ENCODE measurements at places on chromosomes 12 and 14.

GRCh38 chr12:75603475-75603874, 92.1 kb upstream of the KRR1 start:
- DNase-seq: no peak

GRCh38 chr12:115857160-115857920, 420.2 kb downstream of the MED13L start:
- DNase-seq: no peak

- no peak for DNase-seq
Observed at GRCh38 chr12:131673888-131674257, 37.0 kb upstream of the SFSWAP start.

DNA sequence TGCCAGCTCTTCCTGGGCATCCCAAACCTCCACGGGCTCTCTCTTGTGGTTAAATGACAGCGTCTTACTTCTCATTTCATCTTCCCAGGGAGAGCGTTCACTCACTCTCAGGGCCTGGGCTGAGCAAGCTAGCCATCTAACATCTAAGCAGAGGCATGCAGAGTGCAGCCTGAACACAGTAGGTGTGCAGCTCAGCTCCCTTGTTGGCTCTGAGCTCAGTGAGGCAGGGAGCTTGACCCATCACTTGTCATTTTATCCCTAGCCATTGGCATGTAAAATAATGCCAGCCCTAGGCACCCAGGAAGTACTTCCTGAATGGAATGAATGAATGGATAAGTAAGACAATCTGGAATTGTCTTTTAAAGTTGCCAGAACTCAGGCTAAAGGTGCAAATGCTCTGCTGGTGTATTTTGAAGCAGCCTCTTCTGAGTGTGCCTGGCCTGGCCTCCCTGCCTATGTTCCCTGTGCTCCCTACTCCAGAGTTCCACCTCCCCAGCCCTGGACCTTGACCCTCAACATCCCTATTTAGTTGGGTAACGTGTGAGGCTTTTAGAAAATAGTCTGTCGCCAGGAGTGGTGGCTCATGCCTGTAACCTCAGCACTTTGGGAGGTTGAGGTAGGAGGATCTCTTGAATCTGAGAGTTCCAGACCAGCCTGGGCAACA, 9.5 kb upstream of the MEG3 start:
- DNase-seq: no peak

DNA sequence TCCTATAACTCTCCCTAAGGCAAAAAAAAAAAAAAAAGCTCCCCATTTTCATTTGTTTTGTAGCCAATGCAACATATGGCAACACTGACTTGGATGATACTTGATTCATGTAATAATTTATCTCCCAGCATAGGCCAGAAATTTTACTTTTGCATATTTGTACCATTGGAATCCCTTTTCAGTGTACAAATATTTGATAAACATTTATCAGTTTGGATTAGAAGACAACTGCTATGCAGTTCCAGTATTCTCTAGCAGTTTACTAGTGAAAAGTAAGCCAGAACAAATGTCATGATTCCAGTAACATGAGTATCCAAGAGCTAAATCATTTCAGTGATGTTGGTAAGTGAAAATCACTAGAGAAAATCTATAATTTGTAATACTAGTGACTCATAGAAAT, 392.3 kb downstream of the CCER1 start:
- no peak for DNase-seq

DNA sequence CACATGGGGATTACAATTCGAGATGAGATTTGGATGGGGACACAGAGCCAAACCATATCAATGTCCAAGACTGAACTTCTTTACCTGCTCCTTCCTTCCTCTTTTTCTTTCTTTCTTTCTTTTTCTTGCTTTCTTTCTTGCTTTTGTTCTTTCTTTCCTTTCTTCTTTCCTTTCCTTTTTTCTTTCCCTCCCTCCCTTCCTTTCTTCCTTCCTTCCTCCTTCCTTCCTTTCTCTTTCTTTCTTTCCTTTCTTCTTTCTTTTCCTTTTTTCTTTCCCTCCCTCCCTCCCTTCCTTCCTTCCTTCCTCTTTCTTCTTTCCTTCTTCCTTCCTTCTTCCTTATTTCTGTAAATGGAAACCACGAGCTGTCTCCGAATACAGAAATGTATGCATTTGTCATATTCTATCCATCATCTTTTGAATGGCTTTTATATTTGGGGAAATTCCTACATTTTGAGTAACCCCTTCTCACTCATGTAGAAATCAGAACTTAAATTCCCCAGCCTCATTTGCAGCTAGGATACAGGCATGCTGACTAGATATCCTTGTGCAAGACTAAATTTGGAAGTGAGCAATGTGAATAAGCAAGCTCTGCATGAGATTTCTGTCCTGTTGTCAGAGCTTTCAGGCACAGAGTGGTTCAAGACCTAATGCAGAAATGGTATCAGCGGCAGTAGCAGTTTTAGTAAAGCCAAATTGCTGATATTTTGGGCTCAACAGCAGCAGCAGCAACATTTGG, 11.5 kb downstream of the GPR33 start:
- no peak for DNase-seq

- DNase-seq: no peak
Observed at GRCh38 chr12:1533205-1533601, 61.2 kb downstream of the FBXL14 start.

DNA sequence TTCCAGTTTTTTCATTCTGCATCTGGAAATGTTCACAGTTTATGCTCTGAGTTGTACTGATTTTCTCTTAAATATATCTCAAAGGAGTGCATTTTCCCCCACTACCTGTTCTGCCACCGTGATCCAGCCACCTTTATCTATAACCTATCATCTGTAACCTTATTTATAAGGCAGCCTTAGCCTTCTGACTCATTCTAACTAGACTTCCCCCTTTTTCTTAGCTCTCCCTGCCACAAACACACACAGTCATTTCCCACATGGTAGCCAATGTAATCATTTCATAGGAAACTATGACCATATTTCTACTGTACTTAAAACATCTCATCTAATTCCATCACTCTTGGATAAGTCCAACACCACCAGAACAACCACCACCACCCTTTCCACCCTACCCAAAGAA, 10.8 kb upstream of the GYS2 start:
- no peak for DNase-seq

DNA sequence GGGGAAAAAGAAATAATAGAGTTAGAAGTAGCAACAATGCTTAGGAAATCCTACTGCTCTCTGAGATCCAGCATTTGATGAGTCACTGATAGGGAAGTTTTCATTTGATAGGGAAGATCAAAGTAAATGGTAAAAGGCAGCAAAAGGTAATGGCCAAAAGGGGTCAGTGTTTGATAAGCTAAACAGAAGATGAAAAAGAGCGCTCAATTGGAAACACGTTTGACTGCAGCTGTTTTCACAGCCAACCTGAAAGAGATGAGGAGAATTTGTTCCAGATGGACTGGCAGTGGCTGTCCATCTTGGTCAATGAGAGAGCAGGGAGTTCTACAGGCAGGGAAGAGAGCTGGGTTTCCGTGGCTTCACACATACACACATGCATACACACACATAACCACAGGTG, 264.2 kb downstream of the TMEM132C start:
- no peak for DNase-seq

GRCh38 chr14:70919774-70920173, 12.5 kb downstream of the PCNX1 start:
- no peak for DNase-seq

- DNase-seq: no peak
Observed at GRCh38 chr12:45217846-45218245, 2.0 kb downstream of the ANO6 start.

- DNase-seq: no peak
Observed at GRCh38 chr12:21169878-21170472, 39.0 kb downstream of the SLCO1B1 start.

- DNase-seq: no peak
Observed at GRCh38 chr14:34103176-34103575, 152.3 kb upstream of the EGLN3 start.

DNA sequence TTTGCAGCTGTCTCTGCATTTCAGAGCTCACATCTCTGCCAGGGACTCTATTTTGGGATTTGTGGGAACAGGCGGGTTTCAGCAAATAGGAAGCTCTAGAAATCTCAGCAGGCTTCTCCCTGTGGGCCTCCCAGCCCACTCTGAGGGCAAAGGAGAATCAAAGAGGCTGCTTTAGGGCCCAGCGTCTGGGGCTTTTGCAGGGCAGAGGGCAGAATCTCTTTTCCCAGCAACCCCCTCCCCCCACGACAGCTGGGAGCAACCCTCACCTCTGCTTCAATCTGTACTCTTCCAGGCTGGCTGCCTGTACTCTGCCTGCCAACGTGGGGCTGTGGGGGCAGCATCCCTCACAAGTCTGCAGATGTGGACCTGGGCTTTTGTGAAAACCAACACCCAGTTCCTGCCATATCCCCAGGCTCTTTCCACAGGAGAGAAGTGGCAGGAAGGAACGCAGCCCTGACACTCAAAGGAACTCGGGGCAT, 529.6 kb upstream of the TBX3 start:
- no peak for DNase-seq

DNA sequence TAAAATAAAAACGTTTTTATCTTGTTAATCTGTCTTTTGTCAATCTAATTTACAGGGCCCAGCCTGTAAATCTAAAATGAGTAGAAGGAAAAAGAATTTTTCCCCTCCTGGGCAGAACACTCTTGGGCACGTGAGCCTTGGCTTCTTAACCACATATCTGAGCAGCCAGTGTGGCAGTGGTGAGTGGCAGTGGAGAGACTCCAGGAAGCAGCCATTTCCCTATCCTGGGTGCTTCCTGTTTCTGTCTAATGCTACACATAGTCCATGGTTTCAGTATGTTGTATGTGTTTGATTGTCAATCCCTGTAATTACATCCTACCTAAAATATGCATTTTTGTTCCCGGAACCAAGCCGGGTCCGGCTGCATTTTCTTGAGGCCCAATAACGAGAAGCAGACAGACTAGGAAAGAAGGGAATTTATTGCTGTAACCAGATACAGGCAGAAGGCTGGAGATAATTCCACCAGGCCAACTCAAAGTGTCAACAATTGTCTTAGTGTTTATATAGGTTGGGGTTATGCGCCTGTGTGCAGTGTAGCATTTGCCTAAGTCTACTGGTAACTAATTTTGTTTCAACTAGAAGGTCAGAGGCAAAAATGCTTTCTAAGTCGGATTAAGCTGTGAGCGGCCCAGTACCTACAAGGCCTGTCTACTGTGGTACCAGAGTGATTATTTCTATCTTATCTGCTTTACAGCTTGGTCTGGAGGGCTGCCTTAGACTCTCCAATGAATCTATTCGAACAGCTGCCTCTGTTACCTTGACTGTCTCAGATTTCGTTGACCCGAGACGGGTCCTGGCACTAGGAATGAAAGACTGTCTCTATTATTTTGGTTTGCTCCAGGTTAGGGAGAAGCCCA, 82.4 kb upstream of the RESF1 start:
- no peak for DNase-seq

Data from right lobe of liver (tissue), 6 donors.